ENCODE measurements at places on chromosomes 2 and 18.

GRCh38 chr2:181104512-181105115 is 124.2 kb downstream of the UBE2E3 start:
- DNase-seq, result no peak

DNA sequence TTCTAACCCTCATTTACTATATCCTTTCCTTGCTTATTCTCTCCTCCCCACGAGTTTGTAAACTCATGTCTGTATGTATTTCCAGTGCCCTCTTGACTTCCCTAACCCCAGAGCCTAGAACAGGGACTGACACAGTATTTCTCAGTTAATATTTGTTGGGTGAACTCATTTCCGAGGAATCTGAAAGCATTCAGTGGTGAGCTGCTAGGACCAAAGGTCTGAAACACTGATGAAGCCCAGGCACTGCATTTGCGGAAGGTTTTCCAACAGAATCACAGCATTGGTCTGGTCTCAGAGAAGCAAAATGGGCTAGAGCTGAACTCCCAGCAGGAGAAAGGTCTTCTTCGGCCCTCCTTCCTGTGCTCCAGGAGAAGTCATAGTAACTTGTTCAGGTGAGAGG is 56.8 kb downstream of the SOX11 start:
- no peak for DNase-seq

- DNase-seq, result no peak
These were observed 30.0 kb downstream of the NGEF start for GRCh38 chr2:232982926-232983668.

GRCh38 chr2:207510148-207510547 is 19.6 kb upstream of the CREB1 start:
- DNase-seq, result no peak

GRCh38 chr2:212894026-212894425 is 257.4 kb downstream of the IKZF2 start:
- DNase-seq, result no peak

GRCh38 chr2:204899983-204900382 is 354.7 kb downstream of the PARD3B start:
- DNase-seq, result no peak

All from T1000 (cell line).